Ovary (tissue), 10 donors: ENCODE measurements at places on chromosomes 3 and 15. TPM values are rescaled to one million over a fixed set of nuclear protein-coding genes. Genes with fewer than 3 reads are reported as not detected.

GRCh38 chr3:122217901-122218300 is 34.4 kb downstream of the CASR start:
- no peaks in the 10 kb centered on the region for H3K4me1 ChIP-seq
- H3K27ac ChIP-seq, result no peak overlapping the region
- H3K27me3 ChIP-seq, result no peaks in the 10 kb centered on the region

- H3K4me3 ChIP-seq, result no peak overlapping the region
- peak overlapping the region; percentile 20 for H3K27ac ChIP-seq
- peak; percentile 19 for DNase-seq
- no peaks in the 10 kb centered on the region for H3K27me3 ChIP-seq
Measured at GRCh38 chr15:93063262-93063671, 25.7 kb downstream of the RGMA start.

GRCh38 chr15:80699981-80700380 is 4.9 kb downstream of the ABHD17C start:
- H3K36me3 ChIP-seq, result no peaks in the 10 kb centered on the region
- no peaks in the 10 kb centered on the region for H3K27me3 ChIP-seq
- DNase-seq, result no peak
- H3K27ac ChIP-seq, result no peak overlapping the region

DNA sequence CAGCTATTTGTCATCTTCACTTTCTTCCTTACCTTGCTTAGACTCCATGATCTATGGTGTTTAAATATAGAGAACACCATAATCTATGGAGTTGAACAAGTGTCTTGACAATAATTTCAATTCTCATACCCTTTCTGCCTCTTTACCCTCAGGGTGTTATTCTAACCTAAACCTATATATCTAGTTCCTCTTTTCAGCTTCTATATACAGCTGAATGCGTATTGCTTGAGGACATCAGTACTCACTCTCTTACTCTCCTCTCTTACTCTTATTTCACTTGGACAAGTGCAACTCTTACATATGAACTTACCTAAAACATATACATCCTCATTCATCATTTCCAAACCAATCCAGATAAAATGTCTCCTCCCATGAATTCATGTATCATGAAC is 187.1 kb downstream of the RAP2B start:
- no peaks in the 10 kb centered on the region for H3K36me3 ChIP-seq
- no peaks in the 10 kb centered on the region for H3K4me1 ChIP-seq
- no peaks in the 10 kb centered on the region for H3K27me3 ChIP-seq

DNA sequence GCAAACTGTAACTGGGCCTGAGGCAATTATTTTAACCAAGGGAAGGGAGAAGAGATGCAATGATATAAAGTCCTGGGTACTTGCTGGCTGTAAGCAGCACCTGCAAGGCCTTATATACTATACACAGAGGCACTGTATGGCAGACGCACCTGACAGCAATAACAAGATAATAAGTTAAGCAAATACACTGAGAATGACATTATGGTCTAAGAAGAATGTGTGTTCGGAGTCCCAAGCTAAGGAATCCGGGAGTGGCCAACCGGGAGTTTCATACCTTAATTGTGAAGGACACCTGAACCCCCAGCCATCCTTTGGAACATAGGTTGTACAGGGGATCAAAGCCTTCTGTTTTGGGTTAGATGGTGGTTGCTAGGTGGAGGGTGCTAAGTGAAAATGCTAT is 13.7 kb downstream of the FAM240A start:
- no peak overlapping the region for H3K27ac ChIP-seq
- no peak for DNase-seq
- peaks cover 4% of the 10 kb centered on the region for H3K4me1 ChIP-seq
- no peaks in the 10 kb centered on the region for H3K27me3 ChIP-seq

GRCh38 chr15:81184188-81184587 is 12.5 kb upstream of the IL16 start:
- H3K4me1 ChIP-seq, result peaks cover 5% of the 10 kb centered on the region
- no peaks in the 10 kb centered on the region for H3K27me3 ChIP-seq
- H3K27ac ChIP-seq, result no peak overlapping the region
- peak overlapping the region; percentile 45 for H3K4me3 ChIP-seq
- DNase-seq, result no peak

DNA sequence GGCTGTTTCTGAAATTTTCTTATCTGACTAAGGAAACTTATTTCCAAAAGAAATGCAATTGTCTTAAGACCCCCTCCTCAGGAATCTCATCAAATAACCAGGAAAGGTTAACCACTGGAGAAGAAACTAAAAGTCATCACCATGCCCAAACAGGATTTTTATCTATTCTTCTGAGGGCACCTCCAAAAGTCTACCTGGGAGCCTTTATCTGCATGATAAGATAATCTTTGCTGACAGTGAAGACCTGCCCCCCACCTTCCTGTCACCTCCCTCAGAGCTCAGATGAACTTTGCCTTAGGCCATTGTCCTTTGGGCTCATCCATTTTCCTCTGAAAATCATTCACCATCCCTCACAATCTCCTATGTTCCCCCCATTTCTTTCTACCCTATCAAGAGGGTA is 137.3 kb upstream of the SMAD3 start:
- no peaks in the 10 kb centered on the region for H3K36me3 ChIP-seq
- peaks cover 5% of the 10 kb centered on the region for H3K4me1 ChIP-seq
- H3K4me3 ChIP-seq, result no peak overlapping the region
- no peak overlapping the region for H3K27ac ChIP-seq

- H3K4me1 ChIP-seq, result peaks cover 9% of the 10 kb centered on the region
- no peak for DNase-seq
- H3K27ac ChIP-seq, result no peak overlapping the region
- H3K4me3 ChIP-seq, result no peak overlapping the region
- no peaks in the 10 kb centered on the region for H3K27me3 ChIP-seq
Measured at GRCh38 chr3:58288011-58288728, 17.9 kb upstream of the RPP14 start.

- no peaks in the 10 kb centered on the region for H3K27me3 ChIP-seq
- no peak overlapping the region for H3K27ac ChIP-seq
- no peak overlapping the region for H3K4me3 ChIP-seq
- no peaks in the 10 kb centered on the region for H3K36me3 ChIP-seq
- no peak for DNase-seq
- no peaks in the 10 kb centered on the region for H3K4me1 ChIP-seq
Measured at GRCh38 chr3:53936347-53936746, 44.7 kb upstream of the SELENOK start.

DNA sequence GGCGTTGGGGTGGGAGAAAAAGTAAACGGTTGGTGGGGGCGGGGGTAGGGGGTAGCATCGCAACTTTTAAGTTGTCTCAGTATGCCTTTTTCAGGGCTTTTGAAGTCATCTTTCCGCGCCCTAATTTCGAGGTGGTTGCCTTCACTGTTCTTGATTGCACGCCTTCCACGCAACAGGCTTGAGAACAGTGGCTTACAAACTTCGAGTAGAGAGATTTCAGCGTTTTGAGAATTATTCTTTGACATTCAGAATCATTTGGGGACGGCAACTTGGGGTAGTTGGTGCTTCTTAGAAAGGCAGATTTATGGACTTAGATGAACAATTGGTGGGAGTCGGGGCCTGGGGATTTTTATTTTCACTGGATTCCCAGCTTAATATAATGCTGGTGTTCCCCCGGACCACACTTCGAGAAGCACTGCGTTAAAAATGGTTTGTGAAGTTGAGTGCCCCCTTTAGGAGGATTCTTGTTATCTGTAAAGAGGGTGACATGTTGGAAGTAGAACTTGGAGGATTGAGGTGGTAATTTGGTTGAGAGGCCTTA is 880 bp downstream of the PPP4R2 start:
- peaks cover 7% of the 10 kb centered on the region for H3K4me1 ChIP-seq
- H3K27me3 ChIP-seq, result no peaks in the 10 kb centered on the region

DNA sequence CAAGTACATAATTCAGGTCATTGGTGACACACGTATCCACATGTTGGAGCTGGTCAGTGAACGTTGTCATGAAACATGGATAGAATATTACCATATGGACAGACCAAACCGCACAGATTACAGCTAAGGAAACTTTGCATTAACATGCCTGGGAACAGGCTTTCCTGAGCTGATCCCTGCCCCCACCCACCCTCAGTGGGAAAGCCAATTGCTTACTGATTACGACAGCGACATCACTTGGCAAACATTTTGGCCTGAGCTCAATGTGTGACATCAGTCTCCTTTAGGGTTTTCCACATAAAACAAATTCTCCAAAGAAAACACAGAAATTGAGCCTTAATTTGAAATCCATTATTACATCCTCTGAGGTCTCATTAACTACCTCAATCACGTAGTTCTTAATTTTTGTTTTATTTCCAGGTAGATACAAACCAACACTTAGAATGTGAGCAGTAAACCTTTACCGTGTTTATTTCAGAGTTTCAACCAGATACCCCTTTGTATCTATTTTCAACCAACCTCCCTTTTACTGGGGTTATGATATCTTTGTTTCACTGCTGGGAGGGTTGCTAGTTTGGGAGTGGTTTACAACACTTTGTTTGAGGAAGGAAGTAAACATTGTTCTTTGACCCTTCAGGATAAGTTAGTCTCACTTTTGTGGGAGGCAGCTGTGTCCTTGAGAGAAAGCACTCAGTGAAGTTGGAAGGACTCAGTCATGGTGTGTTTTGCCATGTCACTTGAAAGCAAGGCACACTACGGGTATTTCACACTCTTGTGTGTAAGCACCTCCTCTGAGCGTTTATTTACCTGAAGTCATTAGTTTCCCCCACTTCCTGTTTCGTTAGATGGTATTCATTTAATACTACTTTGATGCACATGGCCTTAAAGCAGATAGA is 103.1 kb downstream of the CMSS1 start:
- no peak overlapping the region for H3K4me3 ChIP-seq
- DNase-seq, result peak; percentile 57
- H3K4me1 ChIP-seq, result peaks cover 8% of the 10 kb centered on the region
- no peaks in the 10 kb centered on the region for H3K27me3 ChIP-seq

DNA sequence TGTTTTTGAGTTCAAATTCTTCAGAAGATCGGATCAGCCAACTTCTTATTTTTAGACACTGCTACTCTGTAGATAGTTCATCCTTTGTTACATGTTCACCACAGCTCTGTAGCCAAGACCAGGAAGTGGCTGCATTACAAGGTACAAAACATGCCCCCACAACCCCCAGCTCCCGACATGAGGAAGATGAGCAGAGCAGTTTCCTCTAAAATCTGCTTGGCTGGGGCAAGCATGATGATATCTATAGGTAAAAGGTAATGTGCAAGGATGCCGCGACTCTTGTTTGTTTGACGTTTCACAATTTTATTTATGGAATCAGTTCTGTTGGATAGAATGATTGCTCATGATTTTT is 126.5 kb upstream of the GRM7 start:
- no peak overlapping the region for H3K4me3 ChIP-seq
- no peaks in the 10 kb centered on the region for H3K27me3 ChIP-seq
- no peak for DNase-seq
- no peaks in the 10 kb centered on the region for H3K36me3 ChIP-seq
- H3K4me1 ChIP-seq, result no peaks in the 10 kb centered on the region

GRCh38 chr3:95148107-95148506 is 1085.2 kb downstream of the NSUN3 start:
- H3K36me3 ChIP-seq, result no peaks in the 10 kb centered on the region
- H3K4me3 ChIP-seq, result no peak overlapping the region
- no peaks in the 10 kb centered on the region for H3K27me3 ChIP-seq
- no peak overlapping the region for H3K27ac ChIP-seq
- DNase-seq, result no peak

GRCh38 chr3:53023072-53023823 is 22.6 kb downstream of the SFMBT1 start:
- H3K27ac ChIP-seq, result no peak overlapping the region
- H3K4me3 ChIP-seq, result no peak overlapping the region
- H3K36me3 ChIP-seq, result no peaks in the 10 kb centered on the region
- H3K27me3 ChIP-seq, result no peaks in the 10 kb centered on the region

GRCh38 chr3:14852058-14852594 is 33.4 kb downstream of the FGD5 start:
- H3K36me3 ChIP-seq, result no peaks in the 10 kb centered on the region
- no peak overlapping the region for H3K4me3 ChIP-seq
- no peak overlapping the region for H3K27ac ChIP-seq
- no peak for DNase-seq
- no peaks in the 10 kb centered on the region for H3K27me3 ChIP-seq
- H3K4me1 ChIP-seq, result no peaks in the 10 kb centered on the region

- no peak overlapping the region for H3K27ac ChIP-seq
- no peak overlapping the region for H3K4me3 ChIP-seq
Measured at GRCh38 chr3:145936971-145937370, 224.0 kb downstream of the PLOD2 start.

DNA sequence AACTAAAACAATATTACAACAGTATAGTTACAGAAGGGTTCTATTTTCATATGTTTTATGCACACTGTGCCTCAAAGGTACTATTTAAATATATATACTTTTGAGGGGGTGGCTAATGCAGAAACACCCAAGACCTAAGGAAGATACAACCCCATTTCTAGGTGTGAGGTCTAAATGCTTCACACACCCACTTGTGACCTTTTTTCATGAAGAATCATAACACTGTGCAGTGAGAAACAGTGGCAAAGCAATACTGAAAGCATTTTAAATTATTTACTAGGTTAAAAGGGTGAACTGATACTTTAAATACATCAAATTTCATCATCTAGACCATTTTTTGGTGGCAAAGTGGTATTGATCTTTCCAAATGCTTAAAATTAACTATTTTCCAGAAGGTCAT is 67.4 kb downstream of the SATB1 start:
- H3K36me3 ChIP-seq, result no peaks in the 10 kb centered on the region
- no peak overlapping the region for H3K27ac ChIP-seq
- H3K27me3 ChIP-seq, result no peaks in the 10 kb centered on the region
- H3K4me3 ChIP-seq, result no peak overlapping the region
- DNase-seq, result no peak
- H3K4me1 ChIP-seq, result no peaks in the 10 kb centered on the region

CATSPER2 gene
- total RNA-seq, result 4.6 TPM

SLC28A1 gene
- not detected for total RNA-seq

LIPH gene
- 0.61 TPM for total RNA-seq

PLSCR2 gene
- not detected for total RNA-seq

TBCCD1 gene
- 12.4 TPM for total RNA-seq
